ENCODE measurements at places on chromosomes 6 and 20.
A peak's percentile ranks its signal among the peaks of the same experiment; 100 is the strongest.

DNA sequence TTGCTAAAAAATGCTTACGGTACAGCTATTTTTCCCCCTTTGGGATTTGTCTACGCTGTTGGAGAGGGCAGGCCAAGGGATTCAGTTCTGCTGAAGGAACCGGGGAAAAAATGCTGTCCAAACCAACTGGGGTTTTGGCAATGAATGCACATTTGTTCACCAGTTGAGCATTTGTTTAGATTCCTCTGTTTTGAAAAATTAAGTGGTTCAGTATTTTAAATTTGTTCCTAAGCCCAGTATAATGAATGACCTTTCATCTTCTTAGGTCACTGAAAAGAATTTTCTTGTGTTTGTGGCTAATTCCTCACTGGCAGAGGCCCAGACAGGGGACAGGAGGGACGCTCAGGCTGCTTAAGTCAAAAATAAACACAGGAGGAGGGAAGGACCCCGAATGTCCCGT, 10.8 kb upstream of the EYA2 start:
- DNase-seq = no peak

GRCh38 chr6:54860132-54860531, 13.6 kb downstream of the FAM83B start:
- no peak for DNase-seq

GRCh38 chr6:3061501-3061941, 6.8 kb upstream of the RIPK1 start:
- no peak for DNase-seq

DNA sequence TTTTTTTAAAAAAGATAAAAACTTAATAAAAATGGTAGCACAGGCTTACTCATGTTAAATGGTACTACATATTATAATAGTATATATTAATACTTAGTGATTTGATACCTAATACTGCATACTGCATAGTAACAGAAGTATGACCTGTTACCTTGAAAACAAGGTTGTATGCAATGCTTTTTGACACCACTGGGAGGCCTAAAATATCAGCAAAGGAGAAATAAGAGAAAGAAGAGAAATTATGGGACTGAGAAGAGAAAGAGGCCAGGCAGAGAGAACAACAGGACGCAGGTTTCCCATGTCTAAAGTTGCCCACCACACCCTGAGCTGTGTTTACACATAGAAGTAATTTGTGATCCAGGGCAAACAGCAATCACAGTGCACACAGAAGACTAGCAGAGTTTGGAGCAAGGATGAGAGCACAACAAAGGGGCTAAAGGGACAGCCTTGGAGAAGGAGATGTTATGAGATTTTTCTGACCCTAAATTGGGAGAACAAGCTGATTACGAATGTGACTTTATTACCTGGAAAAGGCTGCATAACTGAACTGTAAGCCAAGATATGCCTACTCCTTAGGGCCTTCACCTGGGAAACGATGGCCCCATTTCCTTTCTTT, 73.2 kb downstream of the ROS1 start:
- no peak for DNase-seq

GRCh38 chr6:27096834-27097511, 150.5 kb upstream of the PRSS16 start:
- DNase-seq = no peak

- no peak for DNase-seq
These were observed 183.2 kb upstream of the MYLIP start for GRCh38 chr6:15945593-15946159.

DNA sequence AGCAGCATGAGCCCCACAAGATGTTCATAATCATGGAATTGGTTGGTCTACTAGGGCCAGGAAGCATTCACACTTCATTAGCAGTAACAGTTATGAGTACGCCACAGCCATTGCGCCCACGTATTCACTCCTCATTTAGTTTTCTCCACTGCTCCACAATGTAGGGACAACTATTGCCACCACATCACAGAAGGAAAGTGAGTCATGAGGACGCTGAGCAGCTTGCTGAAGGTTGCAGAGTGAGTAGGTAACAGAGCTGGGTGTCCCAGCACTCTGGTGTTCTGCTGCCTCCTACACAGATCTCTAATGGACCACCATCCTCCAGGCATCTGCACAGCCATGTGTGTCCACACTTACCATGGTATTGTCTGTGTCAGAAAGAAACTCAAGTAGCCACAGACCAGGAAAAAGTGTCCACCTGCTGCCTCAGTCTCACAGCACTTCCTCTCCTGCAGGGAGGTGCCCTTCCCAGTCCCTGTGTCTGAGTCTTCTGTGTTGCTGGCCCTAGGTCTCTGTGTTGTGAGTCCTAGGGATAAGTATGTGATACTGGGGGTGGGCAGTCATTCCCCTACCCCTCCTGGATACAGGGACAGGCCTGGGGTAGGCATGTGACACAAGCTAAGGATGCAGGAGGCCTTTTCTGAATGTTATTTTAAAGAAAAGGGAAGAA, 103.9 kb downstream of the TTLL2 start:
- no peak for DNase-seq

DNA sequence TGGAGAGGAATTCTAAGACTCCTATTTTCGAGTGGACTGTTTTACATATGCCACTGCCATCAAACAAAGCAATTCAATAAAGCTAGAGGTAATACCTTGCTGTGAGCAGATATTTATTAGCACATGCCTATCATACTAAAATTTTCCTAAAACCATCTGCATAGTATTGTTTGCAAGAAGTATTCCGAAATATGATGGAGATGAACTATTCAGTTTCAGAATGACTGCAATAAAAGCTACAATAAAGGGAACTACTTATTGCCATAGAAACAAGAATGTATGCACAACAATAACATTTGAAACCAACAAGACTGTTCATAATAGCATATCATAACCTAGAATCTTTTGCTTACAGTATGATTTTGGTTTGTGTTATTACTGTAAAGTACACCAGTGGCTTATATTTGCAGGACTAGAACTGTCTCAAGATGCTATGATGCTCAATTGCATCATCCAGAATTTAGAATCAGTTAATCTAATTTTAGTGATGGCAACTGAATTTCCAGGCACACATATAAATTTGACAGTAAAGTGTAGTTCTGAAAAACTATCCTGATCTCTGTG, 144.3 kb downstream of the GRIK2 start:
- no peak for DNase-seq

DNA sequence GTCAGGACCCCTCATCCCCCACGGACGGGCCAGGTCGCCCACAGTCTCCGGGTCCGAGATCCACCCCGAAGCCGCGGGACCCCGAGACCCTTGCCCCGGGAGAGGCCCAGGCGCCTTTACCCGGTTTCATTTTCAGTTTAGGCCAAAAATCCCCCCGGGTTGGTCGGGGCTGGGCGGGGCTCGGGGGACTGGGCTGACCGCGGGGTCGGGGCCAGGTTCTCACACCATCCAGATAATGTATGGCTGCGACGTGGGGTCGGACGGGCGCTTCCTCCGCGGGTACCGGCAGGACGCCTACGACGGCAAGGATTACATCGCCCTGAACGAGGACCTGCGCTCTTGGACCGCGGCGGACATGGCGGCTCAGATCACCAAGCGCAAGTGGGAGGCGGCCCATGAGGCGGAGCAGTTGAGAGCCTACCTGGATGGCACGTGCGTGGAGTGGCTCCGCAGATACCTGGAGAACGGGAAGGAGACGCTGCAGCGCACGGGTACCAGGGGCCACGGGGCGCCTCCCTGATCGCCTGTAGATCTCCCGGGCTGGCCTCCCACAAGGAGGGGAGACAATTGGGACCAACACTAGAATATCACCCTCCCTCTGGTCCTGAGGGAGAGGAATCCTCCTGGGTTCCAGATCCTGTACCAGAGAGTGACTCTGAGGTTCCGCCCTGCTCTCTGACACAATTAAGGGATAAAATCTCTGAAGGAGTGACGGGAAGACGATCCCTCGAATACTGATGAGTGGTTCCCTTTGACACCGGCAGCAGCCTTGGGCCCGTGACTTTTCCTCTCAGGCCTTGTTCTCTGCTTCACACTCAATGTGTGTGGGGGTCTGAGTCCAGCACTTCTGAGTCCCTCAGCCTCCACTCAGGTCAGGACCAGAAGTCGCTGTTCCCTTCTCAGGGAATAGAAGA, 978 bp downstream of the HLA-A start:
- DNase-seq = peak; percentile 22
